ENCODE measurements at places on chromosomes 5 and 9.

DNA sequence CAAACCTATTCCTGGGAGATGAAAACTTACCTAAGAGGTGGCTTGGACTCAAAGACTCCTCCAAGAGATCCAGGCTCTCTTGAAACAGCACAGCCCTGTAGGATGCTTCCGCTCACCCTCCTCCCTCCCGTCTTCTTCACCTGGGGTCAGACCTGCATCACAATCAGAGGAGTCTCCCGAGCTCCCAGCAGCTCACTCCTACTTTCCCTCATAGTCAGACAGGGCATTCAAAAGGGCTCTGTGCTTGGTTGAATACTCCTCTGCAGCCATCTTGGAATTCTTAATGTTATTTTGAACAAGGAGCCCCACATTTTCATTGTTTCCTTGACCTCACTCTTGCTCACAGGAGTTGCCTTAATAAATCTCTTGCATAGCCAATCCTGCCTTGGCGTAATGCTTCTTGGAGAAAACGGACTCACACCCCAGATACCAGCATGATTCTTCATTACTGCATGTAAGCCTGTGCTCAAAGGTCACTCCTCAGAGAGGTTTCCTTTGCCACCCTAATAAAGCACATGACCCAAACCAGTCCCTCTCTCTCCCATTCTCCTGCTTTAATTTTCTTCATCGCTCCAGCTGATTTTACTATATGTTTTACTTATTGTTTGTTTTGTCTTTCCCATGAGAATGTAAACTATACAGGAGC lies 47.1 kb upstream of the IFNK start:
- no peak for DNase-seq

DNA sequence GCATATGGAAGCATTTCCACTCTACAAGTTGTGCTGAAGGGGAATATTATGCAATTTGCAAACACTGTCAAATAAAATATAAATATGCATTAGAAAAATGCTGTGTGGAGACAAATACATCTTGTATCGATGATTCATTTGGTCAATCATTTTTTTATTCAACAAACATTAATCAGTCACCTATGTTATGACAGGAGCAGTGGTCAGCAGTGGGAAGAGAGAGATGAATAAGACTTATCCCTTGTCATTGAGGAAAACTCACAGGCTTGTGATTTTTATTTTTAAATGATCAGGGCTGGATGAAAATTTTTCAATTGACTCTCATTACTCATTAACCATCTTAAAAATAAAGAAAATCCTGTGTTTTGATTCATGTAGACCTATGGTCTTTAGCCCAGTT lies 574.1 kb downstream of the ACTL7B start:
- no peak for DNase-seq

DNA sequence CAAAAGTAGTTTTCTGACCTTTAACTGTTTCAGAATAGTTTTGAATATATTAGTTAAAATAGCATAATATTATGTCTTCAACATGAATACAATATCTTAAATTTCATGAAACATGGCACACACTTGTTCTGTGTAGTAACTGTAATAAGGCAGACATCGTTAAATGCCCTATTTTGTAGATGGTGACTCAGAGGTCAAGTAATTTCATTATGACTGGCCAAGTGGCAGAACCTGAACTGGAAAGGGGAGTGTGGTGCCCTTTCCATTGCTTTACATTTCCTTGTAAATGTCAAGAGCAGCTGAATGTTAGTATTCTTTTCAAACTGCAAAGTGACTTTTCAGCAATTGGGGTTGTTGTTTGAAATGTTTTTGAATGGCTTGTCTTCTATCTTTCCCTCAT lies 201.2 kb upstream of the CDKN2B start:
- no peak for DNase-seq

GRCh38 chr9:28270156-28270555 lies 696.9 kb upstream of the C9orf72 start:
- no peak for DNase-seq

DNA sequence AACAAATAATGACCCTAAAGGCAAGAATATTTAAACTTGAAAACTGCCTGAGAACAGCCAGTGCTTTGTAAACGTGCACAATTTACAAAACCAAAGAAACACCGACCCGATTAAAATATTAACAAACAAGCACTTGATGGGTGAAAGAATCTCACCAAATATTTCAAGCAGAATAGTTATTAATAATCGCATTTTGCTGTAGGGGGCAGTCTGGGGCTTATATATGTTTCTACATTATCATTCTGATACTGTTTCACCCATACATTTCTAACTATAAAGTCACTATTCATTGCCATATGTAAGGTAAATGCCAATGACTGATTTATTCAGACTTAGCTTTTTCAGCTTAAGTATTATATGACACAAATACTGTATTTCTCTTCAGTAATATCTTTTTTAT lies 37.7 kb downstream of the UBAP2 start:
- no peak for DNase-seq
